Activated T-cell treated with anti-CD3 and anti-CD28 coated beads for 4 hours (primary cell): ENCODE measurements at places on chromosomes 2 and 18.

GRCh38 chr2:136129601-136130000 is 11.7 kb upstream of the CXCR4 start:
- DNase-seq, result no peak

- DNase-seq, result no peak
These were observed 79.8 kb downstream of the LONRF2 start for GRCh38 chr2:100242476-100242875.

DNA sequence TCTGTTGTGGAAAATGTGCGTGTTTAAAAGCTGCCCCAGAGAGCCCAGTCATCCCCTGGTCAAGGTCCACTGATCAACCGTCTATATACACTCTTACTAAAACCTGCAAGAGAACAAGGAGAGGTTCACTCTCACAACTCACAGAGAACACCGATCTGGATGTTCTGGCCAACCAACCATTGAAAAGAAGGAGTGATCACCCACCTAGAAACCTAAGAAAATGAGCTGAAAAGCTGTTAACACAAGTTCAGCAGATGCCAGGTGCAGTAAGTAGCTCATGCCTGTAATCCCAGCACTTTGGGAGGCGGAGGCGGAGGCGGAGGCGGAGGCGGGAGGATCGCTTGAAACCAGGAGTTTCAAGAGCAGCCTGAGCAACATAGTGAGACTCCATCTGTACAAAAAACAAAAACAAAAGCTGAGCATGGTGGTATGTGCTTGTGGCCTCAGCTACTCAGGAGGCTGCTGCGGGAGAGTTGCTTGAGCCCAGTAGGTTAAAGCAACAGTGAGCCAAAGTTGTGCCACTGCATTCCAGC is 14.5 kb downstream of the ATG16L1 start:
- no peak for DNase-seq

- DNase-seq, result no peak
These were observed 161.3 kb downstream of the INSIG2 start for GRCh38 chr2:118249531-118249930.

DNA sequence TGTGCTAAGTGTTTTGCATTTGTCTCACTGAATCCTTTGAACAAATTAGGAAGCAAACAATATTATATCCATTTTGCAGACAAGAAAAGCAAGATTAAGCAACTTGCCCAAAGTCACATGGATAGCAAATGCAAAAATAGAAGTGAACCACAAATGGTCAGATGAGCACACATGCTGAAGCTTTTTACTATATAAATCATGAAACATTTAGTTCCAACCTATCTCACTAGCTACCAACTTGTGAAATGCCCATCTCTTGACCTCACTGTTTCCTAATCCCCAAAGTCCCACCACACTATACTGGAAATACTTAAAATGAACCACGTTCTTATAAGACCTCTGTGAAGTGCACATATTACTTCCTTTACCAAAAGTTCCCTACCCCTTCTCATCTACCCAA is 380.5 kb downstream of the ERBB4 start:
- DNase-seq, result no peak

- DNase-seq, result no peak
These were observed 199.1 kb upstream of the UBE2E3 start for GRCh38 chr2:180781276-180781675.

- no peak for DNase-seq
These were observed 24.7 kb downstream of the NUP35 start for GRCh38 chr2:183148955-183149354.
